ENCODE measurements at places on chromosomes 6 and 20.

- no peak for DNase-seq
Measured at GRCh38 chr6:11196511-11197174, 35.8 kb downstream of the NEDD9 start.

DNA sequence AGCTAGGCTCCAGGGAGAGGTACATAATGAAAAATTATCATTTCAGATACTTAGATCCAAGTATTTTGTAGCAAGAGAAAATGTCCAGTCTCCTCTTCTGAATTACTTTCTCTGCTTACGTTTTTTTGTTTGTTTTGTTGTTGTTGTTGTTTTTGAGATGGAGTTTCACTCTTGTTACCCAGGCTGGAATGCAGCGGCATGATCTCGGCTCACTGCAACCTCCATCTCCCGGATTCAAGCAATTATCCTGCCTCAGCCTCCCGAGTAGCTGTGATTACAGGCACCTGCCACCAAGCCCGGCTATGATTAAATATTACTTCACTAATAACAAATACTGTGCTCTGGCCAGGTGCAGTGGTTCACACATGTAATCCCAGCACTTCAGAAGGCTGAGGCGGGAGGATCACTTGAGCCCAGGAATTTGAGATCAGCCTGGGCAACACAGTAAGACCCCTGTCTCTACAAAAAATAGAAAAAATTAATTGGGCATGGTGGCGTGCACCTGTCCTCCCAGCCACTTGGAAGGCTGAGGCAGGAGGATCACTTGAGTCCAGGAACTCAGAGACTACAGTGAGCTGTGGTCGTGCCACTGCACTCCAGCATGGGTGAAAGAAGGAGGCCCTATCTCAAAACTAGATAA is 155.0 kb upstream of the JARID2 start:
- no peak for DNase-seq

GRCh38 chr6:36633370-36633769 is 39.2 kb downstream of the SRSF3 start:
- DNase-seq: no peak

GRCh38 chr20:17914957-17915356 is 53.6 kb downstream of the SNX5 start:
- DNase-seq: no peak

DNA sequence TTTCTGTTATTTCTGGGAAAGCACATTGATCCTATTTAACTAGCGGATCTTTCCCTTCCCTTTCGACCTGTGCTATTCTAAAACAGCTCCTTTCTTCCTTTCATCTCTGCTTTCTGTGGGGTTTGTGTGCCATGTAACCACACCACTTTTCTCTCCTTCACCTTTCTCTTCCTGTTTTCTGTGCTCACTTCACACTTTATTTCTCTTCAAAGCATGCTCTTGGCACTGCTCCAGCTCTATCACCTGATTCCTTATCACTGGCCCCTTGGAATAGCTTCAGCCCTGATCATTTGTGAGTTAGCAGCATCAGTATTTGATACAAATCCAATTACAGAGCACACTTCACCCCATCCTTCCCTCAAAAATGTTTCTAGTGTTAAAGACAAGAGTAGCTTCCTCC is 8.1 kb upstream of the METTL24 start:
- no peak for DNase-seq

Measured in epithelial cell of esophagus (primary cell).